ENCODE measurements at places on chromosomes 7 and 10. TPM values are rescaled to one million over a fixed set of nuclear protein-coding genes. Genes with fewer than 3 reads are reported as not detected.

Gene PDZD8
- total RNA-seq: 53.1 TPM

Gene ADAM22
- total RNA-seq: 0.94 TPM

Gene EGR2
- total RNA-seq: 11.9 TPM

Gene PRSS2
- total RNA-seq: not detected

Gene HKDC1
- 1.0 TPM for total RNA-seq

Gene CPA2
- total RNA-seq: not detected

Gene MYL7
- not detected for total RNA-seq

Gene ACBD7
- 0.42 TPM for total RNA-seq

Gene ZFYVE27
- 33.2 TPM for total RNA-seq

Gene CSGALNACT2
- 68.8 TPM for total RNA-seq

Gene ZSCAN25
- total RNA-seq: 28.8 TPM

Gene ZCWPW1
- total RNA-seq: 3.3 TPM

Gene KCND2
- not detected for total RNA-seq
